ELF-1 (cell line): ENCODE measurements at places on chromosomes 2 and 18.

DNA sequence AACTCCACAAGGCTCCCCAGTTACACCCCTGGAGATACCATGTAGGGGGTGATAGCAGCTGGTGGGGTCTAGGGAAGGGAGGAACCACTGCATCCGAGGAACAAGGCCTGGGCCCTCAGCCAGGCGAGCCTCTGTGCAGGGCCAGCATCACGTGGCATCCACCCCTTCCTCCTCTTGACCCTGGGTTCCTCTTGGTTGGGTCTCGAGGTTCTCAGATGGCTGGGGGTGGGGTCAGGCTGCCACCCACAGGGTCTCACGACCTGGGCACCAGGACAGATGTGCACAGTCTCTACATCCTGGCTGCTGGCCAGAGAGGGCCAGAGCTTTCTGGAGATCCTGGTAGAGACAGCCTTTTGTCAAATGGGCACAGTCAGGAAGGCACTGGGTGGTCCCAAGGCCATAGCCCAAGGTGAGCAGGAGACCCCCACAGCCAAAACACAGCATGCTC lies 10.4 kb downstream of the HS6ST1 start:
- DNase-seq = no peak

GRCh38 chr2:75707901-75708300 lies 2.8 kb downstream of the GCFC2 start:
- no peak for DNase-seq

DNA sequence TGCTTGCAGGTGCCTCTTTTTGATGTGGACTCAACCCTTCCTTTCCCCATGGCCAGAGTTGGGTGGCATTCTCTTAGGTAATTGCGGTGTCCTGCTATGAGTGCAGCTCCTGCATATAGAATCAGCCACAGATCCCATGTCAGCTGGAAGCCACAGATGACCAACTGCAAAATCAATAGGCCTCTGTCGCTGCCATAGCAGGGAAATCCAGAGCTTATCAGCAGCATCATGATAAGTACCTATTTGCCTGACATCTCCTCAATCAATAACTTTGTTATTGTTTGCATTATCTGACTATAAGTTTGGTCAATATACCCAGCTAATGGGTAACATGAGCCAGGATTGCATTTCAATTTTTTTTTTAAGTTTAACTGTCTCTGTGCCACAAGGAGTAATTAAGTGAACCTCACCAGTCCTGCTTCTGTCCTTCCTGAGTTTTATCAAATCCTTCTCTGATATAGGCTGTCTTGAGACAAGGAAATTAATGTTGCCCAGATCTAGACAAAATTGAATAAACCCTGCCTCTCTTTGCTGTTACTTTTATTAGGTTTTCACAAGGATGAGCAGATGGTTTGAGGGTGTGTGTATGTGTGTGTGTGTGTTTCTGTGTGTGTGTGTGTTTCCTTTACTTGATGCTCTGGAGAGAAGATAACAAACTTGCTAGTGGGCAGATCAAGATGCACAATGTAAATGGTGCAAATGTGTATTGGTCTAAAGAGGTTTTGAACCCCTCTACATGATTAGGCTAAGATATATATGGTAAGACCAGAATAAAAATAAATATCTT lies 59.6 kb upstream of the CREB1 start:
- no peak for DNase-seq

DNA sequence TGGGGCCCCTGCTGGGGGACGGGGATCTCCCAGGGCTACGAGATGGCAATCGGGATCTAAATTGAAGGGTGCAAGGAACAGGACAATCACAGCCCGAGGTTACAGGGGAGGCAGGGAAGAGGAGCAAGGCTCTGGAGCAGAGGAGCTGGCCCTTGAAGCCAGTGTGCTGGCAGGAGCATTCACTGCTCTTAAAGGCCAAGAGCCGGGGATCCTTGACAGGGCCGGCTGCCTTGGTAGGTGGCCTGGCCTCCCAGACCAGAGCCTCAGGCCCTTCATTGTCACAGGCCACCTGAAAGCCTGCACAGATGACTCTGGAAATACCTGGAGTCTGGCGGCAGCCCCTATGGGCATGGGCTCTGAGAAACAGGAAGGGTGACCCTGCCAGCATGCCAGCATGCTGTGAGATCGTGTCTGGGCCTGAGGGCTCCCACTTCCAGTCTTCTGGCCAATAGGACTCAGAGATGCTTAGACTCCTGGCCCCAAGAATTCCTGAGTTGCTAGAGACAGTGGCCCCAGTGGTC lies 38.7 kb downstream of the PDIA6 start:
- peak; percentile 94 for DNase-seq

- DNase-seq = no peak
These were observed 284 bp downstream of the TIMM21 start for GRCh38 chr18:74148543-74149070.

- no peak for DNase-seq
These were observed 37.1 kb downstream of the TACR1 start for GRCh38 chr2:75162259-75162658.

- DNase-seq = no peak
These were observed 119.0 kb downstream of the GULP1 start for GRCh38 chr2:188410504-188411235.

- no peak for DNase-seq
These were observed 31.1 kb downstream of the SPAG16 start for GRCh38 chr2:213315168-213315876.
